ENCODE measurements at places on chromosomes 13 and 19.

DNA sequence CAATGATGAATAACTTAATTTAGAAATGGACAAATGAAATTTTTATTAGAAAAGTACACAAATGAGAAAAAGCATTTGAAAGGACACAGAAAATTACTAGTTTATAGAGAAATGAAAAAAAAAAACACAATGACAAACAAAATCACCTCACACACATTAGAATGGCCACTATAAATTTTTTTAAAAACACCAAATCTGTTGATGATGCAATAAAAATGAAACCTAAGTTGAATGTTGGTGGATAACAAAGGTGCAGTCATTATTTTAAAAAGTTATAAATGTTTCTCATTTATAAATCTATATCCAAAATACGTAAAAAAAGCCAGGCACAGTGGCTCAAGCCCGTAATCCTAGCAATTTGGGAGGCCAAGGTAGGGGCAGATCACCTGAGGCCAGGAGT, 20.8 kb downstream of the ZNF626 start:
- DNase-seq: no peak

GRCh38 chr19:38059897-38060296, 152.9 kb downstream of the SIPA1L3 start:
- DNase-seq: no peak

DNA sequence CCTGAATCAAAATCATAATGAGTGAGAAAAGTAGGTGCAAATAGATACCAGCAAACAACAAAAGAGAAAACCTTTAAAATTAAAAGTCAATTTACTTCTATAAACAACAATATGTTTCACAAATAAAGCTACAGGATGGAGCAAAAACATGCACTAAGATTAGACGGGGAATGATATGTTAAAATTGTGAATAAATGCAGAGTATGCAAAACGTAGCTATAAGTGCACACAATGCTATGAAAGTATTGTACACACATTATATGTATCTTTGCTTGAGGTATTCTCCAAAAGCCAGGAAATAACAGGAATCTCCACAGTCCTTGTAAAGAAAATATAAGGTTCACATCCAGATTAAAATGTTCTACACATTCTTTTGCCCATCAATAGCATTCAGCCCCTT, 523.9 kb downstream of the EFNB2 start:
- DNase-seq: no peak

GRCh38 chr13:64819081-64819480, 2411.1 kb downstream of the PCDH9 start:
- DNase-seq: peak; percentile 3

GRCh38 chr13:87925006-87925405, 253.8 kb downstream of the SLITRK5 start:
- no peak for DNase-seq

DNA sequence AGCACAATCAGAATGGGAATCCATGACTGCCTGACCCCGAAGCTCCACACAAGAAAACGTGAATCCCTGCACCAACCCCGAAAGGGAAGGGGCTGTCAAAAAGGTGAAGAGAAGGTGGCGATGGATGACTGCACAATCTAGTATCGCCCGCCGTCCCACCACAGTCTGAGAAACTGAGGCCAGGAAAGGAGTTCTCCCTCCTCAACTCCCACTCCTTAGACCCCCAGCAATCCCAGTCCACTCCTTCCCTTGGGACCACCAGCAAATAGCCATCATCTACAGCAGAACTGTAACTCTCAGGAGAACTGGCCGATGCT, 451 bp downstream of the NOSIP start:
- DNase-seq: no peak

DNA sequence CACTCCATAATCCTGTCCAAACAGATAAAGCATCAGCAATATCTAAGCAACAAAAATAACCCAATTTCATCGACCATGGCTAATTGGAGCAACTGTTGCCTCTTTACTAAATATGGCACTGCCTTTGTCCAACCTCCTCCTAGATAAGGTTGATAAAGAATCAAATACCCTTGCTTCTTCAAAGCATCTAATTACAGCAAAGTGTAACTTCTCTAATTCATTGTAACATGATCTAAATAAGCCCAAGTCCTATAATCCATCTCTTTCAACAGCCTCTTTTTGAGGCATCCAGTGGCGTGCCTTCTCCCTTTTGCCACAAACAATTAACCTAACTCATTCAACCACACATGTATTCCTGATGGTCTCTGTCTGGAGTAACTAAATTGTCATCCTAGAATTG, 81.7 kb upstream of the KLHL1 start:
- no peak for DNase-seq

DNA sequence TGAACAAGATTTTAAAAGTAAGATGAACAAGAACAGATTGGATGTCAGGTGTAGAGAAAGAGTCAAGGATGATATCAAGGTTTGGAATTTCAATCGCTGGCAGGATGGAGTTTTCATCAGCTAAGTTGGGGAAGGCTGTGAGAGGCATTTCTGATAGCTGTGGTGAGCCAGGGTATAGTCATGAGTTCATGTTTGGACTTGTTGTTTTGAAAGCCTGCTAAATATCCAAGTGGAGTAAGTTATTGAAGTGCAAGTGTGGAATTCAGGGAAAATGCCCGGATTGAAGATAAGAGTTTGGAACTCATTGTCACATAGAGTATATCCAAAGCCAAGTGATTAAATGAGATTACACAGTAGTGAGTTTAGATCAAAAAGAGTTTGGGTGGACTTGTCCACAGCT, 11.0 kb upstream of the EPSTI1 start:
- DNase-seq: no peak

DNA sequence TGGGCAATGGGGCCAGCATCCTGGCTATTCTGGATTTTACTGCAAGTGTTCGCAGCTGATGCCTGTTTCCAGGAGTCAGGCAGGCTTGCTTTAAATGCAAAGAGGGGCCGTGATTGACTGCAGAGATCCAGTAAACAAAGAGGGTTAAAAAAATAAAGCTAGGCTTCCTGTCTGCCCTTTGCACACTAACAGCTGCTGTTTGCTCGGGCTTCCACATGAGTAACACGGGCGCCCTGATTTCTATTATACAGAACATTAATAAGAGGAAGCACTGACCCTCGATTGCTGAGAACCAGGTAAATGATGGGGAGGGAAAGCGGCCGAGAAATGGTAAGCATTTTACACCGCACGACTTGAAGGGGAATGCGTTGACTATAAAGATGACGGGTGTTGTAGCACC, 254.2 kb upstream of the ZNF507 start:
- DNase-seq: no peak

- no peak for DNase-seq
Measured at GRCh38 chr19:58560007-58560887, 1.8 kb upstream of the UBE2M start.

DNA sequence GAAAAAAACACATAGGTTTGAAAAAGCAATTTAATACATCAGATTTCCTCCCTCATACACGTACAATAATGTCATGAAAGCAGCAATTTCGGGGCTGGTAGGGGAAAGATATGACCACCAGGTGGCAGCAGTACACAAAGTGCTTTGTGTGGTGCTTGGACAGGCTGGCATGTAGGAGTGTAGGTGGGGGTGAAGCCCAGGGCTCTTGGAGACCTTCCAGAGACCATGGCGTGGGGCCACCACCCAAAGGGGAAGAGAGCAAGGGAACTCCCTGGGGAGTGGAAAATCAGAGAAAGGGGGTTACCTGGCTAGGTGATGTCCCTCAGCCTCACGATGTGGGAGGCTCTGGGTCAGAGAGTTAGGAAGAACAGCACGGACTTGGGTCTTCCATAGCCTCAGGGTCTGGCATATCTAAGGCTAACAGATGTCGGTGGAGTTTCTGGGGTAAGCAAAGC, 11.8 kb upstream of the CCNA1 start:
- DNase-seq: peak; percentile 93

DNA sequence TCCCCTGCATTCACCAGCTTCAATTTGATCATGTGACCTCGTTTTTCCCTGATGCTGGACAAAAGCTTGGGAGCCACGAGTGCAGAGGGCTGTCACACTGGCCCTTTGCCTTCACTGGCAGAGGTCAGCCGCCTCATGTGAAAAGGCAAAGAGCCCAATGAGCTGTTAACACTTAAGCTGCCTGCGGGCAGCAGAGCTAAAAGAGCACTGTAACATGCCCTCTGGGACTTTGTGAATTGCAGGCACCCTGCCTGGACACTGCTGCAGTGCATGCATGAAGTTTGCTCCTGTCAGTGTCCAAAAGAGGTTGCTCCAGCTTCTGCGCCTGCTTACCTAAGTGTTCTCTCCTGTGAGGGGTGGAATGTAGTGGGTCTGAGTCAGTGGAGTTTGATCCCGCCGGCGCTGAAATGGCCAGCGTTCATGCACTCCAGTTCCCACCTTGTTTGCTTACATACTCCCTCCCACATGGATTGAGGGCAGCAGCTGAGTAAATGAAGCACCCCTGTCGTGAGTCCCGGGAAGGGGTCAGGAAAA, 193.7 kb downstream of the RFC3 start:
- DNase-seq: no peak

- DNase-seq: no peak
Measured at GRCh38 chr19:30387311-30388115, 15.3 kb downstream of the ZNF536 start.

- DNase-seq: peak; percentile 77
Measured at GRCh38 chr19:5048091-5048726, 79.3 kb downstream of the KDM4B start.

DNA sequence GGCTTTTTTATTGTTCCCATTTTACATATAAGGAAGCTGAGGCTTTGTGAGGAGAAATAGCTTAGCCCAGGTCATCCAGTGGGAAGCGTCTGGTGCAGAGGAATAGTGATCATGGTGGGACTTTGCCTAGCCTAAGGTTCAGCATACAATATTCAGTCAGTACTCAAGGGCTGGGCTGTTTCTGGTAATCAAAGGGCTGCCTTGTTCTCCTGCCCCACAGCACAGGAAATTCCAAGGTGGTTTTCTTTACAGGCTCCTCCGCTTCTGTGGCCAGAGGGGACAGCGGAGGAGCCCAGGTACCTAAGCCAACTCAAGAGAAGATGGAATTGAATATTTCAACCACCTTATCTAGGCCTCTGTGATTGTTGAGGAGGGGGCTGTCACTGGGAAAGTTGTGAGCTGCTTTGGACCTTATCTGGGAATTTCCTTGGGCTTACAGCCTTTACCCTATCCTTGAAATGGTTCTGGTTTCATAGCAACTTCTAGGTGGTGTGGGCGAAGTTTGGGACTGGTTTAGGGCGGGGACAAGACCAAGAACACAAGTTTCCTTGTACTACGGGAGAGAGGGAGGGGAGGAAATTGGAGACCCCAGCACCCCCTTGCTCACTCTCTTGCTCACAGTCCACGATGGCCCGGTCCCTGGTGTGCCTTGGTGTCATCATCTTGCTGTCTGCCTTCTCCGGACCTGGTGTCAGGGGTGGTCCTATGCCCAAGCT, at the start of gene MIA:
Gene MIA, plus strand, starts transcription at position 606 of the 716 bp plus-strand sequence. Its CDS starts 22 bp downstream, at position 628.
- no peak for DNase-seq

DNA sequence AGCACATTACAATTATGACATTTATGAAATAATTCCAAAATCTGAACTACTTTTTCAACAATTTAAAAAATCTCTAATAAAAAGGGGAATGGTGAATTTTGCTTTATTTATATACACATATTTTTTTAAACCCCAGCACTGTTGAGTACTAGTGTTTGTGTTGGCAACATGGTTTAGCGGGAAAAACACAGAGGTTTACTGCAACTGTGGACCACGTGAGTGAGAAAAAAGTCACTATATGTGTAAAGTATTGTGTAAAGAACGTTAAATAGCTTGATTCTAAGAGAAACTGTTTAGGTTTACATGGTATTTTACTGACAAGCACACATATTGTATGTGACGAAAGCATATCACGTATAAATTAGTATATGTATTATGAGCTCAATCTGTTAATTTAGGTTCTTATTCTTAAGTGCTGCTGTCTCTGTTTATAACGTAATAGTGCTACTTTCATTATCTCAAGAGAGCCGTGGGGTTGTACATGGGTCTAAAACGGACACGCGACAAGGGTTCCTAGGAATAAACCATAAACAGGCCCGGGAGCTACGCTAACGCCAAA, 617 bp downstream of the SKA3 start:
- no peak for DNase-seq
